NCI-H1092 treated with DMSO at 0.1 percent for 48 hours (cell line): ENCODE measurements at places on chromosomes 1 and 21.

GRCh38 chr1:197063212-197063611, 3.8 kb downstream of the F13B start:
- no peak for DNase-seq

DNA sequence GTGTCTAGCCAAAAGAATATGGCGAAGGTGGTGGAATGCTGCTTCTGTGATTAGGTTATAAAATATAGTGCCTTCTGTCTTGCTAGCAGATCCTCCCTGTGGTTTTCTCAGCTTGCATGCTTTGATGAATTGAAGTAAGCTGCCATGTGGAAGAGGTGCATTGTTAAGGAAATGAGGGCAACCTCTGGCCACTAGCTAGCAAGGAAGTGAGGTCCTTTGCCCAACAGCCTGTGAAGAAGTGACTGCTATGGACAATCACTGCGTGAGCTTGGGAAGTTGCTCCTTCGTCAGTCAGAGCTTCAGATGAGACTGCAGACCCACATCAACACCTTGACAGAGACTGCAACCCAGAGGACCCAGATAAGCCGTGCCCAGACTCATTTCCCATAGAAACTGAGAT, 109.4 kb downstream of the GIPC2 start:
- no peak for DNase-seq

- peak; percentile 70 for DNase-seq
Observed at GRCh38 chr1:234154320-234155251, 218.7 kb upstream of the COA6 start.

DNA sequence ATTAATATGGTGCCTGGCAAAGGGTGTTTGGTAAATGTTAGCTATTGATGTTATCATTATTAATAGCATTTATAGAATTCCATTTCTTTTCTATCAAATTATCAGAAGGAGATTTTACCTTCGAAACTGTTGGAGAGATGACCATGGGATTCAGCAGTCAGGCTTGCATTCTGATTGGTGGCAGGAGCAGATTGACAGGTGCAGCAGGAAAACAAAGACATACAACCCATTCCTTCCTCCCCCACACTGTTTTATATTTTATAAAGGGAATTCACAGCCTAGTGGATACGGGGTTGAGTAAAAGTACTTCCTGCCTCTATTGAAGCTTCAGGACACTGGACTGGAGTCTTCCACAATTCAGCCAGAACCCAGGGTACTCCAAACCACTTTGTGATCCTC, 55.1 kb upstream of the SYT14 start:
- no peak for DNase-seq

DNA sequence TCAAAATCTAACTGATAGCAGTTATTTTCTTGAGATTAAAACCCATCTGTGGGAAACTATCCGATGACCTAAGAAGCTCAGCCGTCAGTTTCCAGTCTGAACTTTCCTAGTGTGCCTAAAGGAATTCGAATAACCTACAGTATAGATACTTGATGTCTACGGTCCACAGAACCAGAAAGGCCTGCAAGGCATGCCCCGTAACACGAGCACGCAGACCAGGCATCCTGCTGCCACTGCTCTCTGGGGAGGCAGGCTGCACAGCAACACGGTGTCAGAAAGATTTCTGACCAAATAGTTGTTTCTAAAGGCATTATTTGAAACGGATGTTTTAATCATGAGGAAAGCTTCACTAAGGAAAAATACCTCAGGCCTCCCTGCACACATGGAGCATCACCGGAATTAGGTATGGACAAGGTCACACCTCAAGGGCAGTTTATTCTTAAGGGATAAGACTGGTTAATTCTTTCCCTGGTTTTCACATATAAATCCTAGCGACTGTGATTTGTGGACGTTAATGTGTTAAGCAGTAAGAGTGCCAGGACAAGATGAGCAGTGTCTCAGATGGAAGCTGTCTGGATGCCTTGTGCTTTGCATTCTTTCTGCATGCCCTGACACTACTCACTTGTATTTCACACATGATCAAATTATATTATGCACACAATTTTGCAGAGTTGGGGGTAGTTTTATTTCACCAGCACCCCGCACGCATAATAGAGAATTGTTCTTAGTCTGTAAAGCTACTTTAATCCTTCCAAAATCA, 49.0 kb upstream of the NADK start:
- no peak for DNase-seq

GRCh38 chr1:7856345-7856744, 3.5 kb upstream of the UTS2 start:
- no peak for DNase-seq

DNA sequence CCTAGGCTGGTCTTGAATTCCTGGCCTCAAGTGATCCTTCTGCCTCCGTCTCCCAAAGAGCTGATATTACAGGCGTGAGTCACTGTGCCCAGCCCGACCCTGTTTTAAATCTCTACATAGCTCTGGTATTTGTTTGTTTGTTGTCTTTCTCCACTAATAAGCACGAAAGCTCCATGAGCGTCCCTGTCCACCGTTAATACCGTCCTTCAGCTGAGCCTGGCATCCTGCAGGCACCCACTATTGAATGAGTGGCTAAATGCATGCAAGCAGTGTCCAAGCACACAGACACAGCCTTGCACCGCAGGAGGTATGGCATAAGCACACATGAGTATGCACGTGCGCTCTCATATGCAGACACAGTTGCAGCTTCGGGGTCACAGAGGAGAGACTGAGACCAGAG, 4.5 kb upstream of the COL16A1 start:
- DNase-seq, result no peak

DNA sequence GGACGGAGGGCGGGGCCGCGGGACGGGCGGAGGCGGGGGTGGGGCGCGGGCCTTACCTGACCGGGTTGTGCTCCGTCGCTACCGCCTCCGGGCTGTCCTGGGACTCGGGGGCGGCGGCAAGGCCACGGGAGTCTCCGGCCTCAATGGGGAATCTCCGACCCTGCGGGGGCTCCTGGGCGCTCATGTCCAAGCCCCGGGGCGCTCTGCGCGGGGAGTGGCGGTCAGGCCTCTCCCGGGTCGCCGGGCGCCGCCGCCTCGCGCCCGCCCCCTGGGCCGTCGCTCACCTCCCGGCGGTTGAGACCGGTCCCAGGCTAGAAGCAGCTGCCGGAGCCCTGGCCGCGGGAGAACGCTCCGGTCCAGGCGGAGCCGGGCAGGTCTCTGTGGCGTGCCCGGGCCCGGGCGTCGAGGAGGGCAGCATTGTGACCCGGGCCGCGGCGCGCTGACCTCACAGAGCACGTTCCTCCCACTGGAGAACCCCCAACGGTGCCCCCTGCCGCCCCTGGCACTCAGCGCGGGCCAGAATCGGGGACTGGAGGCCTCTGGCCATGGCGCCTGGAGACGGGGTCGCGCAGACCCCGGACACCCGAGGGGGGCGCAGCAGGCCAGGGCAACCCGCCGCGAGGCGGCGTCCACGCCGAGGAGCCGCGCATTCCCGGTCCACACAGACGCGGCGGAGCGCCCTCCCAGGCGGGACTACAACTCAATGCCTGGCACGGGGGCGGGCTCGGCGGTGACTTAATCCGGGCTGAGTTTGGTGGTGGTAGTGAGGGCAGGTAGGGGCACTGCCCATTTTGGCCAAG, 411 bp downstream of the FAM229A start:
- peak; percentile 22 for DNase-seq

- DNase-seq, result no peak
Observed at GRCh38 chr1:33624261-33624990, 152.0 kb downstream of the ZSCAN20 start.
